ENCODE measurements at places on chromosomes 3 and 15.

DNA sequence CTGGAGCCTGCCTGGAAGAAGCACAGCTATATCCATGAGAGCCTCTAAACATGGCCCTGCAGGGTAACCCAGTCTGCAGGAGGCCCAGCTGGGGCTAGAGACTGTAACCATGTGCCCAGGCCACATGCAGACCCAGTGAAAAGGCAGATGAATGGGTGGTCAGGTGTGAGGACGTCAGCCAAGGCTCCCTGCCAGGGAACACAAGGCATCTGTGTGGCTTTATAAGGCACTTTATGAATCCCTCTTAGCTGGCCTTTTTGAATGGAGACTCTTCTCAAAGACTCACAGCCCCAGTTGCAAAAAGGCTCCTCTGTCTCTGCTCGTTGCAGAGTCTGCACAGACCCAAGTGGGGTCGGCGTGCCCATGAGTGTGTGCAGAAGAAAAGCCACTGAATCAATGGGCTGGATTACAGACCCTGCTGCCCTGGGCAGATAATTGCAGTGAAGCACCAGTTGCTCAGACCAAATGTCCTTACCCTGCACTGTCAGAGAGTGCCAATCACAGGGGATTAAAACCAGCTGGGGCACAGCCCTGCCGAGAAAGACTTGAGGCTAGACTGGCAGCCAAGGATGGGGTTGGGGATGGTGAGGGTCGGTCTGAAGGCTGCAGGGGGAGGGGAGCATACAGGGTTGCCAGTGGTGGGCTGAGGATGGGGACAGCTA lies 154.2 kb downstream of the RAB11A start:
- DNase-seq, result no peak

- no peak for DNase-seq
Observed at GRCh38 chr15:85406916-85407315, 26.5 kb downstream of the AKAP13 start.

DNA sequence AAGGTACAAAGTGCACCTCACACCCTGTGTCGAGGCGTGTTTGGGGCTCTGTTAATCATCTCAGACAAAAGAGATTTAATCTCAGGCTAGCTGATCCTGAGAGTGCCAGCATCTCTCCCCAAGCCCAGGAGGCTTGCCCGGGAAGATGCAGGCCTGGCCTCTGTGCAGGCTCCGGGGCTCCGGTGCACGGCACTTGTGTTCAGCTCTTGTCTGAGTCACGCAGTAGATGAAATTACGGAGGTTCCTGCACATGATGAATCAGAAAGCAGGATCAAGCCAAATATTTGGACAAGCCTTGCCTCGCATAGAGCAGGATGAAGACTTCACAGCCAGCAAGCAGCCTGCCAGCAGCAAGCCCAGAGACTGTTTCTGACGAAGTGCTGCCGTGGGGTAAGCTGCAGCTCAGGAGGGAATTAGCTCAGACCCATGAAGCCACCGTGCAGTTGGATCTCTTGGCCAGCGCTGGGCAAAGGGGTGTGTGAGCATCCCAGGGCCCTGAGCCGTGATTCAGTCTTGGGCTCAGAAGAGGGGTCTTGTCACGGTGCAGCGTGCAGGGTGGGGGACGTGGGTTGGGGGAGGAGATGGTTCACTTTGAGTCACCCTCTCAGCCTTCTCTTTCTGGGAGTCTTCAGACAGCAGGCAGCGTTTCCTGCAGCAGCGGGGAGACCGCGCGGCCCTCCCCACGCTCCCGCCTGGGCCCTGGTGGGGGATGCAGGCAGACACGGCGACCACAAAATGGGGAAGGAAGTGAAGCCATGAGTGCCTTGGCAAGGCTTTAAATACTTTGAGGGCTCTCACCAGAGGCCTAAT lies 89.2 kb upstream of the MEF2A start:
- peak; percentile 51 for DNase-seq

GRCh38 chr15:65032801-65033537 lies 3.5 kb upstream of the MTFMT start:
- peak; percentile 56 for DNase-seq

DNA sequence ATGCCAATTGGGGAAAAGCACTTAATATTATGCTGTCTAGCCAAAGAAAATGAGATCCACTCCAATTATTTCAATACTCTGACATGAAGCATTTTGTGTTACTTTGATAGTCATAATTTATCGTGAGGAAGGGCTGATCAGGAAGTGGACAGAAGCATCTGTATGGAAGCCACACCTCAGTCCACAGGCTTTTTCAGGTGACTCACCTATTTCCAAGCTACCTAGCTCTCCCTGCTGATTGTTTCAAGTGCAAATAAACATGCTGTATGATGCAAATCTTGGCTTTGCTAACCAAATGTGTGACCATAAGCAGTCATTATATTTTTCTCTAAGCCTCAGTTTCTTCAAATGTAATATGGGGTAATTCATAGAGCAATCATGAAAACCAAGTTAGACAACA lies 30.8 kb upstream of the CPB1 start:
- no peak for DNase-seq
